Stimulated activated CD8-positive, alpha-beta memory T cell treated with anti-CD3 and anti-CD28 coated beads, Interleukin-4, amount 100 ng/mL, for 48 hours (primary cell): ENCODE measurements at places on chromosomes 4 and X.

DNA sequence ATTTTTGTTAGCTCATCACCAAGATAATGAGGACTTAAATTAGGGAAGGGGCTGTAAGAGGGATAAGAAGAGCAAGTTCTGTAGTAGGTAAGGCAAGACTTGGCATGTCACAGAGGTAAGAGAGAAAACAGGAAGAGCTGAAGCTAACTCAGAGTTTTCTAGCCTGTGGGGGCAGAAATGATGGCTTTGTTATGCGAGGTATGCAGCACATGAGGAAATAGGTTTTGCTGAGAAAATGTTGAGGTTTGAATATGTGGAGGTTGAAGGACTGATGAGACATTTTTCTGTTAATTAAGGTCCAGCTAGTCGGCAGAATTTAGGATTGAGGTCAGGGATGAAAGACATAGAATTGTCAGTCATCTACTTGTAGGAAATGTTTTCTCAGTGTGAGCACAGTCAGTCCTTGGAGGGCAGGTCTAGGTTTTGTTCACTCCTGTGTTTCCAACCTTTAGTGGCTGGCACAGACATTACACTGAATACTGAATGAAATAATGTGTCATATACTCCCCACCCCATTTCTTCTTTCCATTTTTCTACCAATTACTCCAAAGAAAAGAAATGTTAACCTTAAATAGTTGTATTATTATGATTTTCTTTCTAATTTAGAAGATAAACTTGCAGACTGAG, 154.0 kb upstream of the AADAT start:
- no peak for DNase-seq

DNA sequence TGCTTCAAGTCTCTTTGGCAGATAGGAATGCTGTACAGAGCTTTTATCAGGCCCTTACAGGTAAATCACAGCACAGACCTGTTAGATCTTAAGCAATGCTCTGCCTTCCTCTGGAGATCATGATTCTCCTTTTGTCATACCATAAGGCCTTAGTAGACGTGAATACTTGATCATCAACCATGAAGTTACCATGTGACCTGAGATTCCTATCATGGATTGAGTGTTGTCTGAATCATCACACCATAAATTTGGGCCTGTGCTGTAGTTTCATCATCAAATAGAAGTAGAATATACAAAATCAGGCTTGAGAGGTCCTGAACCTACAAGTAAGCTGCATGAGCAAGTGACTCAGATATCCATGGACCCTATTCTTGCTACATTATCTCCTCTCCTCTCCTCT, 466.8 kb upstream of the INTU start:
- no peak for DNase-seq

GRCh38 chr4:145484225-145484846, 2.7 kb downstream of the SMAD1 start:
- no peak for DNase-seq

GRCh38 chr4:133474501-133474900, 325.4 kb downstream of the PCDH10 start:
- no peak for DNase-seq

DNA sequence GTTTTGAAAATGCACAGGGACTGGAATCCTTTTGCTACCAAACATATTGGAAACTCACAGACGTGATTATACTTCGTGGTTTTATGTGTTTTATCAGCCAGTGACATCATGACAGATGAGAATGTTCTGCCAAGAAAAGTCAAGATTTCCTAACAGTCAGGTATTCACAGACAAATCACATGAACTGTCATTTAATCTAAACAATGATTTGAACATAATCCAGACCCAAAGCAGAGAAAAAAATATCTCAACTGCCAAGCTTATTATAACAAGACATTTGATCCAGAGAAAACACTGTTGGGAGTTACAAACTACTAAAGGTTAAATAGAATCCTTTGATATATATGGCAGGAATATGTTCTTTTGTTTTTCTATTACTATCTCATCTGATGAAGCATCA, 635.9 kb upstream of the FRG1 start:
- DNase-seq: no peak

DNA sequence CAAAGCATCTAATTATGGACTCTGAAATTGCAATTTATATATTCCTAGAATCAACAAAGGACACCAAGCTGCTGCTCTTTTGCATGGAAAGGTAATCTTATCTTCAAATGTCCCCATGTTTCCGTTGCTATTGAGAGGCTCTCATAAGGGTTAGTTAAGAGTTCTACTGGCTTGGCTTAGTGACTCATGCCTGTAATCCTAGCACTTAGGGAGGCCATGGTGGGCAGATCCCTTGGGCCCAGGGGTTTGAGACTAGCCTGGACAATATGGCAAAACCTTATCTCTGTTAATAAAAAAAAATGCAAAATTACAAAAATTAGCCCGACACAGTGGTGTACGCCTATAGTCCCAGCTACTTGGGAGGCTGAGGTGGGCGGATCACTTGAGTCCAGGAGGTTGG, 93.4 kb upstream of the RAPGEF2 start:
- DNase-seq: no peak

- no peak for DNase-seq
Observed at GRCh38 chr4:181140037-181140603, 1103.1 kb upstream of the TENM3 start.

GRCh38 chr4:87840149-87840548, 7.4 kb downstream of the MEPE start:
- DNase-seq: no peak

- no peak for DNase-seq
Observed at GRCh38 chr4:70859066-70859465, 19.4 kb upstream of the GRSF1 start.

DNA sequence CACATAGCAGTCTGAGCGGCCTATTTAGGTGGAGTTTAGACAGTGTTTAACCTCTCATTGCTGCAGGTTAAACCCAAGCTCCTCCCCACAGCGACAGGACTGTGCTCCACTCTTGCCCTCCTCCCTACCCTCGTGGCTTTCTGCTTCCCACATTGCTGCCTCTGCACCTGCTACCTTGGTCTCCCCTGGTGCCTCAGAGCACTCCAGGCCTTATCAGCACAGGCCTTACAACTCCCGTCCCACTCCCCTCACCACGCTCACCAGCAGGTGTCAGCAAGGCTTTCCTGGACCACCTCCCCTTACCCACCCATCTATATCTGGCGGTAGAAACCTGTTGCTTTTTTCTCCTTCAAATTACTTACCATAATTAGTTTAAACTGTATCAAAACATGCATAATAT, 18.6 kb downstream of the HELT start:
- DNase-seq: no peak

DNA sequence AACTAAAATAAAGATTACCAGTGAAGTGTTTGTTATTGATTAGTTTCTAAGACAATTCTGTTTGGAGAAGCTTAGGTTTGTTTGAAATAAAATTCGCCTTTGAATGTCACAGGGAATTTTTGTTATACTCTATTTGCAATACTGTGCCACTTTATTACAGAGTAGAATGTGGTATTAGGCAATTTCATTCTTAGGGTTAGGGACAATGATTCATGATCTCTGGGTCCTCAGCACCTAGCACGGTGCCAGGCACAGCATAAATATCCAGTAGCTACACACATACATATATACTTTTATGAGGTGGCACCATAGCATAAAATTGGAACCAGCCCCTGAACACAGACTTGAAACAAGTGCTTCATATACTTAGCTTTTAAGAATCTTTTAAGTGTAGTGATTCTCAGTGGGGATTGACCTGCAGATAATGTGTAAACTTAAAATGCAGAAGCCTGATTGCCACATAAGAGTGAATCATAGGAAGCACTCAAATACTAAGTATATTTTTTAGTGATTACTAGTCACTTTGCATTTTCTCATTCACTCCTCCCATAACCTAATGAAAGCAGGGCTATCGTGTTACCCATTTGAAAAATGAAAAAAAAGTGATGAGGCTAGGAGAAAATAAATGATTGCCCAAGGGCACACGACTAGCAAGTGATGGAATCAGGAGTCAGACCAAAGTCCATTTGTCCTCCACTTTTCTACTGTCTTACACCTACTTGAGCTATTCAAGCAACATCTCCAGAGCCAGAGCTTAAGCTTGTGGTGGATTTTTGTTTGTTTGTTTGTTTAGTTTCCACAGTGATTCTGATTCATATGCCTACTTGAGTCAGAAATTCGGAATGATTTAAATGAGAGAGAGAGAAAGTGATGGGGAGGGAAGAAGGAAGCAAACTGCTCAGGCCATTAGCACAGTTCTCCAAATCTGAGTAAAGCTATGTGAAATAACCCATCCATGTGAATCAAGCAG, 366.0 kb upstream of the FGF13 start:
- no peak for DNase-seq

GRCh38 chr4:89303177-89303576, 4.4 kb downstream of the GPRIN3 start:
- no peak for DNase-seq

DNA sequence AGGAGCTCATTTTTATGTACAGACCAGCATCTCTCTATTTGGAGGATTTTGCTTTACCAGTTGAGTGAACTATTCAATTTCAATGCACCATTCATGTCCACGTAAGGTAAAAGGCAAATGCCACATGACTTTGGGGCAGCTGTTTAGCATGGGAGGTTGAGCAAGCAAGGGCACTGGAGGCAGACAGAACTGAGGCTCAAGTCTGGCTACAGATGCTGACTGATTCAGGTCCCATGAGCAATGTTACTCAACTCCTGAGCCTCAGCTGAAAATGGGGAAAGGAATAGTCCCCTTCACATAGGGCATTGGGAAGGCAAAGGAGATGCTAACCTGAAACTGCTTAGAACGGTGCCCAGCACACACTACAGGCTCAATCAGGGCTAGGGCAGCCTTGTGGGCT, 93.0 kb upstream of the MTM1 start:
- no peak for DNase-seq

DNA sequence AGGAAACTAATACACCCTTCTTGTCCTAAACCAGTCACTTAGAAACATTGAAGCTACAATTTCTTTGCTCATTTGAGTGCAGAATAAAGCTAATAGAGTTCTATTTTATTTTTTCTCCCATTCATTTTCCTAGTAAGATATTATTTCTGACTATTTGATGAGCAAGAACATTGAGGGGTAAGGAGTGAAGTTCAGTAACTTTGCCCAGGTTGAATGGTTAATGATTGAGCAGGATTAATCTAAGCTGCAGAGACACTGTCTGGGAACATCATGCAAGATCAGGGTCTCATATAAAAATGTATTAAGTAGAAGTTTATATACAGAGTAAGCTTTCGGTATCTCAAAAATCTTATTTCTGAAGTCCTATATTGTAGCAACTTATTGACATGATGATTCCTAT, 102.4 kb upstream of the LIMCH1 start:
- DNase-seq: no peak

DNA sequence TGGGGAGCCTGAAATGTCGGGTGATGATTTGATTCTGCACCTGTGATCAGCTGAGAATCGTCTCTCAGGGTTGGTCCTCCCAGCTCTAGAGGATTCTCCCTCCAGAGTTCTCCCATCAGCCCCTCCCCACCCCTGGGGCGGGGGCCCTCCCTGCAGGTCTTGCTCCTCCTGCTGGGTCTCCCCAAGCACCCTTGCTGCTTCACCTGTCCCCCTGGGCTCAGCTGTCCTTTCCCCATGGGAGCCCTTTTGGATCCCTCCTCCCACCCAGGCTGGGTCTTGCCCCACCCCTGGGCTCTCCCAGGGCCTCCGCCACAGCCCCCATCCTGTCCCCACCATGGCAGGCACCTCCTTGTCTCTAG, 22.2 kb downstream of the PSAPL1 start:
- DNase-seq: no peak

DNA sequence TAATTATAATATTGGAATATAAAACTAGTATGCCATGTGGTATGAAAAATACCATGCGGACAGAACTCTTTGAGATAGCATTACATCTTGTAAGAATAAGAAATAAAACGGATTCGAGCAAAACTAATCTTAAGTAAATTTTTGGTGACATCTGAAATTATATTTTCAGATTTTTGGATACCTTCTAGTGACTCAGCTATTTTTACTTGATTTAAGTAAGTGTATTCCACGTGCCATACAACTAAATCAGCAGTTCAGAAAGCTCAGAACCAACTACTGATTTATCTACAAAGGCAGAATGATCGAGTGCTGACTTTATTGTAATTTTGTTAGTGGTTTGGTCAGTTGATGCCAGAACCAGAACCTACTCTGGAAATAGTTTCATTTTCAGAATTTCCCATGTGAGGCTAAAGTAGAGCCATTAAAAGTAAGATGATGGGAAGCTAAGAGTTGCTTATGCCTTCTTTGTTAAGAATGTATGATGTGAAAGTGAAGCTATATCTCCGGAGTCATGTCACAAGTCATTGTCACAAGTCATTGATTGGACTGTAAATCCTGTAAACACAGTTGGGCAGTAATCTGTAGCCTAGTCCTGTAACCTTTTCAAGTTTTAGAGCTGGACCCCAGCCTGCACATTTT, 4.0 kb downstream of the ING2 start:
- no peak for DNase-seq

GRCh38 chr4:89788206-89789072, 48.5 kb downstream of the SNCA start:
- DNase-seq: no peak

DNA sequence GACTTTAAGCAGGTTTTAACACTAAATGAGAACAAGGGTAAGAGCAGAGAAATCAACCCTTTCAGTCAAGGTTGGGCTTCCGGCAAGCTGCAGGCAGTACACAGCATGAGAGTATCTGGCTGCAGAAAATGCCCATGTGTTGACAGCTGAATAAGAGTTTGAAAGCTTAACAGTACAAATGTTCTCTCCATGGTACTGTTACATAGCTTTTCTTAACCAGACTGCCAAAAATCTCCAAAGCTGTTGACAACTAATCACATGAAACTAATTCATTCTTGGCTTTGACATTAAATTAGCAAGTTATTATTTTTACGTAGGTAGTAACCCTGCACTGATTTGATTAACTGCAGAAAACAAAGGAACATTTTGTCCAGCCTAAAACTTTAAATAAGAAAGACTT, 153.5 kb downstream of the SLC10A7 start:
- no peak for DNase-seq

- no peak for DNase-seq
Observed at GRCh38 chr4:117793845-117794480, 240.3 kb upstream of the NDST3 start.

GRCh38 chrX:119468551-119469312, 488 bp downstream of the SLC25A5 start:
- DNase-seq: peak; percentile 90

DNA sequence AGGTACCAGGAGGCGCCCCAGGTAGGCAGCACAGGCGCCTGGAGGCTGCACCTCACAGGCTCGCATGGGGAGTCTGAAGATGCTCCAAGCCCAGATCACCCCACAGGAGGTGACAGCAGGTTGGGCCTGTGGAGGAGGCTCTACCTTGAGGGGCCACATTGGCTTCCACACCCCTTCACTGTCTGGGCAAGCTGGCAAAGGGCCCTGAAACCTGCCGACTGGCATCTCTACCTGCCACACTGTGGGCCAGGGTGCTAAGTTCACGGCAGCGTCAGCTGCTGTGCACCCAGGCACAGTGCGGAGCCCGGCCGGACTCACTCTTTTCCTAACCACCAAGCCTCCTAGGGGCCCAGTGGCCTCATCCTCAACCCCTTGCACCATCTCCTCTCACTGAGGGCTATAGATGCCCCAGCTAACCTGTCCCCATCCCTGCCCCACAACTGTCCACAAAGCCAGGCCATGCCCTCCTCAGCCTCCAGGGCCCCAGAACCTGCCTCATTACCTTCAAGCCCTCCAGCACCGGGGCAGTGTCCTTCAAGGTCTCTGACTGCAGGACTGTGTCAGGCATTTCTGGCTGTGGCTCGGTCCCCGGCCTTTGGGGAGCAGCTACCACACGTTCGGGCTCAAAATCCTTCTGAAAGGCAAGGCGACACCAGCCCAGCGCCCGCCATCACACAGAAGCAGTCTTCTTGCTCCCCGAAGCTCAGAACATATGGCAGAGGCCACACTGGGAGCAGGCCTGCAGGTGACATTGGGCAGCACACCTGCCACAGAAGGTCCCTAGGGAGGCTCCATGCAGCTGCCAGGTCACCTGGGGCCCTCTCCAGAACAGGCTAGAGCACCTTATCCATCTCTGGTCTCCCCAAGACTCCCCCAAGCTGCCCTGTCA, 28.8 kb downstream of the FGFR3 start:
- DNase-seq: no peak
